Ureter (tissue), 1 donor: ENCODE measurements at places on chromosomes 13 and 19. TPM values are rescaled to one million over a fixed set of nuclear protein-coding genes. Genes with fewer than 3 reads are reported as not detected.
A peak's percentile ranks its signal among the peaks of the same experiment; 100 is the strongest.

GRCh38 chr13:71437704-71438103, 429.3 kb downstream of the DACH1 start:
- no peak for DNase-seq

- DNase-seq = no peak
Observed at GRCh38 chr13:29800687-29801086, 49.7 kb downstream of the UBL3 start.

DNA sequence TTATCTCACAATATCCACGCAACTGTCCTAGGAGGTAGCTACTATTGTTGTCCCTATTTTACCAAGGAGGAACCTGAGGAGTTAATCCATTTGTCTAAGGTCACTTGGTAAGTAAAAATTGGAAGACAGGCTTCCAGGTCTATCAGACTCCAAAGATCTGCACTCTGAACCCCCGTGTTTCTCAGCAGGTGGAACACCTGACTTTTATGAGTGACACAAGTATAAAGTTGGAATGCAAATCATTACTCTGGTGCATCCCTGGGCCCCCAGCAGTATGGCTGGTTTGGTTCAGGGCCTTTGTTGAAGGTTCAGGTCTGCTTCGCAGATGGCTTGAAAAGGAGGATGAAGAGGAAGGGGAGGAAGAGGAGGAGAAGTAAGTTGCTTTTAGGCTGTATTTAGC, 46.0 kb downstream of the RGCC start:
- no peak for DNase-seq

DNA sequence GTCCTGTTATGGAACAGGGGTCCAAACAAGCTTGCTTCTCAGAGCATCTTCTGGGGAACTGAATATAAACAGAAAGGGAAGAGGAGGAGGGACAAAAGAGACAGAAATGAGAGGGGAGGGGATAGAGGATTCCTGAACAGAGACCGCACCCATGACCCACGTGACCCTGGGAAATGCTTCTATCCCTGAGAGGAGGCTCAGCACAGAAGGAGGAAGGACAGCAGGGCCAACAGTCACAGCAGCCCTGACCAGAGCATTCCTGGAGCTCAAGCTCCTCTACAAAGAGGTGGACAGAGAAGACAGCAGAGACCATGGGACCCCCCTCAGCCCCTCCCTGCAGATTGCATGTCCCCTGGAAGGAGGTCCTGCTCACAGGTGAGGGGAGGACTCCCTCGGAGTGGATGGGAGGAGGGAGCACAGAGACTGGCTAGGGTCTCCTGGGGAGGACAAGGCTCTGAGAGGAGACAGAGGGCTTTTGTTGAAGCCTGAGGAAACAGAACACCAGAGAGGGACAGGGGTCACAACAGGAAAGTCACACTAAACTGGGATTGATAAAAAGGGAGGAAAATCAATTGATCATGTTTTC, at the start of gene CEACAM6:
TSS of gene CEACAM6 (plus strand) at position 203 of the 586 bp plus-strand sequence. CDS start at position 312, 109 bp downstream.
- no peak for DNase-seq

- no peak for DNase-seq
Observed at GRCh38 chr13:80726868-80727267, 385.9 kb upstream of the SPRY2 start.

DNA sequence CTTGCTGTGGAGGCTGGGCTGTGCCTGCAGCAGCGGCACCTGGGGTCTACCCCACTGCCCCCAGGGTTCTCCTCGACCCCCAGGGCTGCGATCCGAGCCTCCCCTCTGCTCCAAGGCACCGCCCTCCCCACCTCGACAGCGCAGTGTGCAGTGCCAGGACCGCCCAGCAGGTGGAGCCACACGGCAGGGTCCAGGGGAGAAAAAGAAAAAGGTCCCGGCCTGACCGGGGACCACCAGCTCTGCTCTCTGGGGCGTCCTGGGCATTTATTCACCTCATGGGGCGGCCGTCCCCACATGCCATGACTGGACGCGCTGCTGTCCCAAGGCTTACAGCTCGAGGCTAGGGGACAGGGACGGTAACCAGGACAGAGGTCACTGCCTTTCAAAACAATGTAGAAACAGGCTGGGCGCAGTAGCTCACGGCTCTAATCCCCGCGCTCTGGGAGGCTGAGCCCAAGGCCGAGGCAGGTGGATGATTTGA, 10.6 kb downstream of the REXO1 start:
- no peak for DNase-seq

GRCh38 chr19:6856749-6857372, 30.5 kb upstream of the ADGRE1 start:
- no peak for DNase-seq

GRCh38 chr19:15866636-15867035, 31.2 kb downstream of the CYP4F2 start:
- DNase-seq = no peak

DNA sequence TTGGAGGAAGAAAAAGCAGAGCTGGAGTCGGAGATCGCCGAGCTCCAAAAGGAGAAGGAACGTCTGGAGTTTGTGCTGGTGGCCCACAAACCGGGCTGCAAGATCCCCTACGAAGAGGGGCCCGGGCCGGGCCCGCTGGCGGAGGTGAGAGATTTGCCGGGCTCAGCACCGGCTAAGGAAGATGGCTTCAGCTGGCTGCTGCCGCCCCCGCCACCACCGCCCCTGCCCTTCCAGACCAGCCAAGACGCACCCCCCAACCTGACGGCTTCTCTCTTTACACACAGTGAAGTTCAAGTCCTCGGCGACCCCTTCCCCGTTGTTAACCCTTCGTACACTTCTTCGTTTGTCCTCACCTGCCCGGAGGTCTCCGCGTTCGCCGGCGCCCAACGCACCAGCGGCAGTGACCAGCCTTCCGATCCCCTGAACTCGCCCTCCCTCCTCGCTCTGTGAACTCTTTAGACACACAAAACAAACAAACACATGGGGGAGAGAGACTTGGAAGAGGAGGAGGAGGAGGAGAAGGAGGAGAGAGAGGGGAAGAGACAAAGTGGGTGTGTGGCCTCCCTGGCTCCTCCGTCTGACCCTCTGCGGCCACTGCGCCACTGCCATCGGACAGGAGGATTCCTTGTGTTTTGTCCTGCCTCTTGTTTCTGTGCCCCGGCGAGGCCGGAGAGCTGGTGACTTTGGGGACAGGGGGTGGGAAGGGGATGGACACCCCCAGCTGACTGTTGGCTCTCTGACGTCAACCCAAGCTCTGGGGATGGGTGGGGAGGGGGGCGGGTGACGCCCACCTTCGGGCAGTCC, 5.0 kb downstream of the FOSB start:
- no peak for DNase-seq

DNA sequence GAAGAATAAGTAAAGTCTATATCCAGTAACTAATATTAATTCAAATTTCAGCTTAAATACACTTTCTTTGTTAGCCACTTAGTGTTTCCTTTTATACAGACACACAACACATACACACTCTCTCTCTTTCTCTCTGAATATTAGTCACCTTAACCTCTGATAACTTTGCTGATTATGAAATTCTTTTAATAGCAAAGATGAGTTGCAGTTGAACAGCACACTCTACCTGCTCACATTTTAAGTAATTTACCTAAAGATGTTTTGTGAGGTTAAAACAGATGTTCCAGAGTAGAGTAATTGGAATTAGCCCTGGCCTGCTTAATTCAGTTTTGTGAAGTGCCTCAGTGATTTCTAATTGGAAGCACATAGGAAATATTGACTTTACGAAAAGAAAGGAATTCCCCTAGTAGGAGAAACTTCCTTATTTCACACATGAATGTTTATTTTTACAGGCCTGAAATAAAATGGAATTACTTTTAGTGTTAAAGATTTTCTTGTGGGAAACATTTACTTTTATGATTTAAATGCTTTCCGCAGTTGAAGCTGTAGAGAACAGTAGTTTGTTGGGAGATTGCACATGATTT, 184.3 kb downstream of the MYO16 start:
- DNase-seq = no peak

DNA sequence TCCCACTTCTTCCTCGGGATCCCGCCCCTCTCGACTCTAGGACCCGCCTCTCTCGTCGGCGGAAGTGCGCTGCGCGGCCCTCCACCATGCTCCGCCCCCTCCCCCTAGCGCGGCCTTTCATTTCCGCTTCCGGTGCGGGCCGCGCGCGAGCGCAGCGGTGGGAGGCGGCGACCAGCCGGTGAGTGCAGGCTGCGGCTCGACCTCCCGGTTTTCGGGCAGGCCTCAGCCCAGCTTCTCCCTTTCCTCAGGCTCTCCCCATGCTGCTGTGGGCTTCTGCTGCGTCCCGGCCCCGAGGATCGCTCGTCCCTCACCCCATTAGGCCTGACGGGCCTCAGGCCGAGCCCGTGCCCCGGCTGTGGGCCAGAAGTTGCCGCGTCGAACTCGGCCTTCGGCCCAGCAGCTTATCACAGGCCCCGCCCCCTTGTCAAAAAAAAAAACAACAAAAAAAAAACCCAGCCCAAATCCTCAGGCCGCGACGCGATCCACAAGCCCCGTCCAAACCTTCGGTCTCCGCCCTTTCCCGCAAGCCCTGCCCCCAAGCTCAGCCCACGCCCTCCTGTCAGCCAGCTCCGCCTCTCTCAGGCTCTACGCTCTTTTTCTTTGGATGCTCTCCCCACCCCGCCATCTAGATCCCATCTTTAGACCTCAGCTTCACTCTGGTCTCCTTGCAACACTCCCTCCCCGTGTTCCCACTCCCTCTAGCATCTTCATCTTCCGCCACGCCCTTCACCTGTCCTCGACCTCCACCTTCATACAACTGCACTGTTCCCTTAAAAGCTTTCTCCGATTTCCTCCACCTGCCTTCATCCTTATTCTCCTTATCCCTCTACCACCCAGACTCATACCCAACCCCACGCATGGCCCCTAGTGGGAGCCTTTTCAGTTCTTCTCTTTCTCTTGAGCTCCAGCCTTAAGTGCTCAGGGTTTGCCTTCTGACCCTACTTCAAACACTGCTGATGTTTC, at the start of gene CLASRP:
TSS of gene CLASRP (plus strand) at position 115 of the 963 bp plus-strand sequence. CDS start 1,168 bp downstream, outside the sequence.
- peak; percentile 93 for DNase-seq

- DNase-seq = no peak
Observed at GRCh38 chr13:75787249-75787928, 151.3 kb downstream of the LMO7 start.

GRCh38 chr13:111573801-111574200, 253.4 kb downstream of the TEX29 start:
- no peak for DNase-seq

DNA sequence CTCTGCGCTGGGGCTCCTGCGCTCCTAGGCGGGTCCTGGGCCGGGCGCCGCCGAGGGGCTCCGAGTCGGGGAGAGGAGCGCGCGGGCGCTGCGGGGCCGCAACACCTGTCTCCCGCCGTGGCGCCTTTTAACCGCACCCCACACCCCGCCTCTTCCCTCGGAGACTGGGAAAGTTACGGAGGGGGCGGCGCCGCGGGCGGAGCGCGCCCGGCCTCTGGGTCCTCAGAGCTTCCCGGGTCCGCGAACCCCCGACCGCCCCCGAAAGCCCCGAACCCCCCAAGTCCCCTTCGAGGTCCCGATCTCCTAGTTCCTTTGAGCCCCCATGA, at the start of gene GJB2:
TSS of gene GJB2 (minus strand) at position 103 of the 326 bp plus-strand sequence. CDS start 3,357 bp downstream, outside the sequence.
- DNase-seq = no peak

DNA sequence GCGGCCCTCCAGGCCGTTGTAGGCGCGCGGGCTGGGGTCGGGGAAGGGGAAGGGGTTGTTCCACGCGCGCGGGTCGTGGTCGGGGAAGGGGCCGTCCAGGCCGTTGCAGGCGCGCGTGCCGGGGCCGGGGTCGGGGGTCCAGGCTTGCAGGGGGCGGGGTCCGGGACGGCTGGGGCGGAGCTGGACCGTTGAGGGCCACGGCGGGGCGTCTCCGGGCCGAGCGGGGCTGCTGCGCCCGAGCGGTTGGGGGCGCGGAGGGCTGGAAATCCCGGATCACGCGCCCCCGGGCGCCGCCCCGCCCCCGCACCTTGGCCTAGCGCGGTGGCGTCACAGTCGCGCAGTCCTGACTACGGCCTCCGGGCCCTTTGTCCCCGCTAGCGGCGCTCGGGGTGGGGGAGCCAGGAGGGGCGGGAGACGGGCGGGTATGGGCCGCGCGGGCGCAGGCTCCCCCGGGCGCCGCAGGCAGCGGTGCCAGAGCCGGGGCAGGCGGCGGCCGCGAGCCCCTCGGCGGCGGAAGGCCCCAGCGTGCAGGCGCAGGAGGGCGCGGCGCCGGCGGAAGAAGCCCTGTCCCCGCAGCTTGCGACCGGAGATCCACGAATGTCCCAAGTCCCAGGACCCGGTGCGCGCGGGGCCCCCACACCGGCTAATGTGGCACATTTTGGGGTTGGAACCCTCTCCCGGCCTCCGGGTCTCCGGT, 665 bp downstream of the GPX4 start:
- peak; percentile 77 for DNase-seq

DNA sequence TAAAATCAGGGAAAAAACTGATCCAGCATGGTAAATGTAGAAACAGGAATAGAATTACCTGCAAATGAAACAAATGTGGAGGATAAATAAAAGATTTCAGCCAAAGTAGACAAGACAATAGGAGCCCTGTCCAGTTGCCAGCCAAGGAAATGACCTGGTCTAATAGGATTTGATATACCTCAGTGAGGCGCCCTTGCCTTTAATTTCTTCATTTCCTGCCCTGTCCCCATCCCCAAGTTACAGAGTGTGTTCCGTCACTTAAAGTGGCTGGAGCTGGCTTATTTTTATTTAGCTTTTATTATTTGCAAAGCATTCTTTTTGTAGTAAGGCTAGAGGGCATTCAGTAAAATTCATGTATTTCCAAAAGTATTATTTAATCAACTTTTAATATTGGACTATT, 1022.0 kb downstream of the EFNB2 start:
- no peak for DNase-seq

GRCh38 chr19:41476583-41476982, 33.6 kb downstream of the ERICH4 start:
- DNase-seq = no peak

- no peak for DNase-seq
Observed at GRCh38 chr13:95573221-95573620, 20.7 kb downstream of the CLDN10 start.

DNA sequence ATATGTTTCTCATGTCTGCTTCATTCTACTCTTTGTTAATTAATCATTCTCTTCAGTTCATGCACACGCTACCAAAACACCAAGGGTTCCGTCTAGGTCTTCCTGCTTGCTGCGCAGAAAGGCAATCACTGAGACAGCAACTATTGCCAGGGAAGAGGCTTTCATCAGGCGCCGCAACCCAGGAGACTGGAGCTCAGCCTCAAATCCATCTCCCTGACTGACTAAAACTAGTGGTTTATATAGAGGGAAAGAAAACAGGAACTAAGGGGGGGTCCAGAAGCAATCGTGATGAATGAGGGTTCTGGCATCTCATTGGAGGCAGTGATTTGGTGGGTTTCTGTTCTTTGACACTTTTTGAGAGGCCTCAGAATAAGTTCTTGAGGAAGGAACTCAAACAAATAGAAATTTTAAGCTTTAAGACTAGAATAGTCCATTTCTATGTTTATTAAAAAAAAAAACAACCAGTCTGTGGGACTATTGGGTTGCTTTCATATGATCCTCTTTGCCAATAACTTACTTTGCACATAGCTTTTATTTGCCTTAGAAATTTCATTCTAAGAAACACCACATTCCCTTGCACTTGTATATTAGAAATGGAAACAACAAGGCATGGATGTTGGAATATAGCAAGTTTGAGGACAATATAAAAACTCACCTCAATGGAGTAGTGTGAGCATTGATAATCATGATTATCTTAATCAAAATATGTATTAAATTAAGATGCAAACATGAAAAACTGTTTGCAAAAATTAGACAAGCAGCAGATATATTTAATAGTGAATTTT, 691.2 kb upstream of the GPC6 start:
- no peak for DNase-seq

- no peak for DNase-seq
Observed at GRCh38 chr19:45753548-45753947, 15.5 kb downstream of the SIX5 start.

KCNRG gene
- 1.6 TPM for total RNA-seq

TBXA2R gene
- total RNA-seq = 4.5 TPM

PSG1 gene
- not detected for total RNA-seq

PEG3 gene
- total RNA-seq = 13.7 TPM

MYADM gene
- 155 TPM for total RNA-seq

MBD3L3 gene
- not detected for total RNA-seq

SERTM1 gene
- 0.34 TPM for total RNA-seq

LILRB2 gene
- 2.6 TPM for total RNA-seq

HRC gene
- total RNA-seq = 5.1 TPM

PRSS57 gene
- not detected for total RNA-seq
